CD4-positive, alpha-beta T cell treated with Interleukin-6 for 4 hours (primary cell): ENCODE measurements at places on chromosomes 1 and 21.
A peak's percentile ranks its signal among the peaks of the same experiment; 100 is the strongest.

DNA sequence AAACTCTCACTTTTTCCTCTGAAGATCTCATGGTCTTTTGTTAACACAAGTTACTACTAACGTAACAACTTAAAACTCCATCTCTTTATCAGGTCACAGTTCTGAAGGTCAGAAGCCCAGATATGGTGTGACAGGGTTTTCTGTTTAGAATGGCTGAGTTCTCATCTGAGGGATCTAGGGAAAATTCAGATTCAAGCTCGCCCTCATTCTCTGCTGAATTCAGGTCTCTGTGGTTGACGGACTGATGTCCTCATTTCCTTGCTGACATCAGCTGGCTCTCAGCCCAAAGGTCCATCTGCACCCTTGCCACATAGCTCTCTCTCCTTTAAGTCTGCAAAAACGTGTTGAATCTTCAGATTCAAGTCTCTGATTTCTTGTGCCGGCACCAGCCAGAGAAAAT, 6.1 kb upstream of the NTPCR start:
- no peak for DNase-seq

DNA sequence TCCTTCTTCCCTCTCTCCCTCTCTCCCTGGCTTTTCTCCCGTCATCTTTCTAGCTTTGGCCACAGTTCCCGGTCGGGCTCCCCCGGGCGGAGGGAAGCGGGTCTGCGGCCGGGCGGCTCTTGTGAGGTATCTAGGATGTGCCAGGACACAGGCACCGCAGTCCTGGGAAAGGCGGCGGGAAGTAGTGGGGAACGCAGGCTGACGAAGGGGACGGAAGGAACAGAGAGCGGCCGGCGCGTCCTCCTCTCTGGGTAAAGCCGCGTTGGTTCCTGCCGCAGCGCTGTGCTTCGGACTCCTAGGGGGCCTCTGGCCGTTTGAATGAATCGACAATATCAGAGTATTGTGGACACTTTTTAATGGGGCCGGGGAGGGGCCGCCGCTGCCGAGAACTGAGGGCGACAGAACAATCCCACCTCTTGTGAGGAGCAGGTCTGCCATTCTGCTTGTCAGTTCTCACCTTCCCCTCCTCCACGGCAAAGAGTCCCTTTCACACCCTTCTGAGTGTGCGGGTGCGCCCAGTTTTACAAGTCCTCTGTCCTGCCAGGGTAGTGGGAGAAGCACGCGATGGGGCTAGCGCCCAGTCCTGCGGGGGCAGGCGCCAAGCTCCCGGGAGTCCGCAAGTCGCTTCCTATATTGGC, 1.2 kb upstream of the LHX9 start:
- DNase-seq: no peak

DNA sequence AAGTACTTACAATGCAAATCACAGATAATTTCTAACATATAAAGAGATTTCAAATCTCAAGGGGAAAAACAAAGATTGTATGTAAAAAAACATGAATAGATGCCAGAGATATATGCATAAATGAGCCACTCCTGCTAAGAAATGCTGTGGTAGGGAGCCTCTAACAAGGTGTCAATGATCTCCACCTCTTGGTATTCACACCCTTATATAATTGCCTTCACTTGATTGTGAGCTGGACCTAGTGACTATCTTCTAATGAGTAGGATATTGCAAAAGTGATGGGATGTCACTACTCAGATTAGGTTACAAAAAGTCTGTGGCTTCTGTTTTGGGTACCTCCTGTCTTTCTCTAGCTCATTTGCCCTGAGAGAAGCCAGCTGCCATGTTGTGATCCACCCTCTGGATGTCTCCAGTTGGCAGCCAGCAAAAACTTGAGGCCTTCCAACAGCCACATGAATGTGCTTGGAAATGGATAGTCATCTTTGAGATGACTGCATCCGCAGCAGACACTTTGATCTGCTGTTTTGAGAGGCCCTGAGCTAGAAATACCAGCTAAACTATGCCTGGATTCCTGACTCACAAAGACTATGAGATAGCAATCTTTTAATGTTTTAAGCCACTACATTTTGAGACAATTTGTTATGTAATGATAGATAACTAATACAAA, 196.1 kb upstream of the FGGY start:
- DNase-seq: no peak

GRCh38 chr1:150187560-150187931, 37.8 kb downstream of the PLEKHO1 start:
- DNase-seq: no peak

DNA sequence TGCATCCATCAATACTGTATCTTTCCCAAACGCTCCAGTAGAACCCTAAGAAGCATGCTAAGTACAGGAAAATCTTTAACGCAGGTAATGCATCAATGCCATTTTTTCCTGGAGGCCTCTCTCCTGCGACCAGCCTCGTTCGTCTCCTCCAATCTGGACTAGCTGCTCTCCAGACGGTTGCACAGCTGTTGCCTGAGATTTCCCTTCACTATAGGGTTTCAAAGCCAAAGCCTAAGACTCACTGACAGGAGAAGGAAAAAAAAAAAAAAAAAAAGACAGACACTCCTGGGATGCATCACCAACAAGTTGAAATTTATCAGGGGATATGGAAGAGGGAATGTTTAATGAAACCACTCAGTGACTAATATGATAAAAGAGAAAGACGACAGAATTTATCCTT, 93.0 kb downstream of the APP start:
- no peak for DNase-seq

DNA sequence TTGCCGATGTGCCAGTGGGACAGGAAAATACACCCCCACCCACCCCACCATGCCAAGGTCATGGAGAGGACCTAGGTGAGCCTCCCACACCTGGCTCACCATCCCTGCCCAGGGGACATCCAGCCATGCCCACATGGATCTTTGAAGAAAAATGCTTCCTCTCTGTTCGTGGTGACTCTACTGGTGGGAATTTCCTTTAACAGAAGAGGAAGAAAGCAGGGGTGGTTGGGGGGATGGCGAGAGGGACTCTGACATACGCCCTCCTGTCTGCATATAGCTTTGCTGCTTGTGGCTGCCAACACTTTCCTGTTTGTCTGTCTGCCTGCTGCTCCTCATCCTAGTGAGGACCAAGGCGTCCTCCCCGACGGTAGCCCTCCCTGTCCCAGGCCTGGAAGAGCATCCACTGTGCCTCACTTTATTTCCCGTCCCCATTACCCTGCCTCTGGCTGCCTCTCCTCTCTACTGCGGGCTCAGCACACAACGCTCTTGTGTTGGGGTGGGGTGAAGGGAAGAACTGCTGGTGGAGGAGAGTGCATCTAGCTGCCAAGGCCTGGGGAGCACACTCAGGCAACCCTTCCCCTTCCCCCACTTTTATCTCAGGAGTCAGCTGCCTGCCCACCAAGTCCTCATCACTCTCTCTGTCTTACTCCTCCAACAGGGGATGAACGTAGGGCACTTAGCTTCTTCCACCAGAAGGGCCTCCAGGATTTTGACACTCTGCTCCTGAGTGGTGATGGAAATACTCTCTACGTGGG, 2.5 kb downstream of the SEMA4A start:
- DNase-seq: no peak

DNA sequence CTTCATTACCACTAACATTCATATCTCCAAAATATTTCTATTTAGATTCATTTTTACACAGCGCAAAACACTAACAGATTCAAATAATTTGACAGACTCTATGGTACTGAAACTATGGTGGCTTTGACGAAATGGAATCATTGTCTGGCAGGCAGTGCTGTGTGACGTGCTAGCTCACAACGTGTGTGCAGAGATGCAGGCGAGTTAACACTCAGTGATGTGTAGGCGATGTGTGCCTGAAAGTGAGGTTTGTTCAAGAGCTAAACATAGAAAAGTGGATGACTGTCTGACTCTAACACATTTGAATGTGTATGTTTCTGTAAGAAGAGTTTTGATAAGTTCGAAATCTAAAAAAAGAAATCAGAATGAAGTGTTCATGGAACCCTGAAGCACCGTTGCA, 97.7 kb downstream of the RYR2 start:
- no peak for DNase-seq

DNA sequence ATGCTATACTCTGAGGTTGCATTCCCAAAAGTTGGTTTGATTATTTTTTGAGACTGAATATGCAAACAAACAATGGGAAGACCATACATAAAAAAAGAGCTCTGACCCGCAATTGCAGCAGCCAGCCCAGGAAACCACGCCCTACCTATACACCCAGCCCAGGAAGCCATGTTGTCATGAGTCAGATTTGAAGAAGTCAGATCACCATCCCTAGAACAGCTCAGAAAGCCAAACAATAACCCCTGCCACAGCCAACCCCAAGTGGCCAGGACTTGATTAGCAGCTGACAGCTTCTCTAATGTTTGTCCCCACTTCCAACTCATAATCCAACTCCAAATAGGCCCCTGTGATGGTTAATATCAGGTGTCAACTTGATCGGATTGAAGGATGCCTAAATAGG, 621.9 kb downstream of the NPHP4 start:
- peak; percentile 40 for DNase-seq

DNA sequence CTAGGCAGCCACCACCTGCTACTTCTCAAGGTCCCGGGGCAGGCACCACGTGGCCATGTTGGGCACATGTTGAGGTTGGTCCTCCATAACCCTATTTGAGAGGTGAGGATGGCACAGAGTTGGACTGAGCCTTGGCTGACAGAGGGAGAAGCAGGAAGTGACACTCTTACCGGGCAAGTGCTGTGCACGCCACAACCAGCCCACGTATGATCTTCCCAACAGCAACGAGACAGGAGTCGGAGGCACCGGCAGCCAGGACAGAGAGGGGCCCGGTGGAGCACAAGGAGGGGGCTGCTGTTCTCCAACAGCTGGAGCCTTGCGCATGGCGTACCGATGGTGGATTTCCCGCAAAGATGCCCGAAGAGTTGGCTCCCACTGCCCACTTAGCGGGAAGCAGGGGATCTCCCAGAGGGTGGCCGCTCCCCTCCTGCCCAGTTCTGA, 3.4 kb downstream of the CLEC20A start:
- DNase-seq: no peak

DNA sequence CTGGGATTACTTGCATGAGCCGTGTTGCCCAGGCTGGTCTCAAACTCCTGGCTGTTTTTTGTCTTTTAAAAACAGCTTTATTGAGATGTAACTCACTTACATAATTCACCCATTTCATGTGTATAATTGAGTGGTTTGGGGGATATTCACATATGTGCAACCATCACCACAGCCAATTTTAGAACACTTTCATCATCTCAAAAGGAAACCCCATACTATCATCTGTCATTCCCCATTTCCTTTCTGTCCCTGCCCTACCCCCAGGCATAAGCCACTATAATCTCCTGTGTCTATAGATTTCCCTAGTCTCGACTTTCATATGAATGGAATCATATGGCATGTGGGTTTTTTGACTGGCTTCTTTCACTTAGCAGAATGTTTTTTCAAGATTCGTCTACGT, 43.3 kb downstream of the GPR137B start:
- DNase-seq: no peak

- no peak for DNase-seq
Measured at GRCh38 chr1:169906938-169907337, 13.2 kb upstream of the SCYL3 start.

GRCh38 chr1:217875229-217875628, 244.1 kb downstream of the SPATA17 start:
- no peak for DNase-seq

DNA sequence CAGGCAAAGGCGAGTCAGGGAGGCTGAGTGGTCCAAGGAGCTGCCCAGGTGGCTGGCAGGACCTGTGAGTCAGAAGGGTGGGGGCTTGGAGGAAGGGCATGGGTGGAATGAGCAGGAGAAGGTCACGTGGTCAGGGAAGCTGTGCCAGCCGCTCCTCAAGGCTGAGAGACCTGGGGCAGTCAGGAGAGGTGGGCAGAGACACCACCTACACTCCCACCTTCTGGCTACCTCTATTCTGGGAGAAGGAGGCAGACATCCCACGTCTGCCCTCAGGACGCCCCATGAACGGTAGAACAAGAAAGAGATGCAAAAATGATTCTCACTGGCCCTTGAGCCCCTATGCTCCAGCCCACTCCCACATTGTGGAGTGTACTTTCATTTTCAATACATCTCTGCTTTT, 151.8 kb upstream of the RAB4A start:
- no peak for DNase-seq

GRCh38 chr1:155070721-155071569, 7.4 kb downstream of the EFNA4 start:
- DNase-seq: peak; percentile 83

DNA sequence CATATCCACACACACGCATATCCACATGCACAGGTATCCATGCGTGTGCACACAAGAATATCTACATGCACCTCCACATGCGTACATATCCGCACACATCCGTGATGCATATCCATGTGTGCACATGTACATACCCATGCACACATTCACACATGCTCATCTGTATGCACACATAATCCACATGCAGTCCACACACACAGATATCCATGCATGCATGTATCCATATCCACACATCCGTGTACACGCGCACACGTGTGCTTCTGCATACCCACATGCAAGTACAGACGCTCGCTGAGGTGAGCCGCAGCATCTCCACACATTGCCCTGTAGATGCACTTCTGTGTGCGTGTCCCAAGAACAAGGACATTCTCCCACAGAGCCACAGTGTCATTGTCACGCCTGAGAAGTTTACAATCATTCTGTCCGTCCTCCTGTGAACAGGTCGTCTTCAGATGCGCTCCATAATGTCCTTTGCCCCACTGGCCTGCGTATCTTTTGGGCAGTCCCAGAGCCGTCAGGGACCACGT, 43.4 kb downstream of the COL18A1 start:
- DNase-seq: no peak

- DNase-seq: no peak
Measured at GRCh38 chr1:82392513-82392912, 591.8 kb downstream of the ADGRL2 start.

DNA sequence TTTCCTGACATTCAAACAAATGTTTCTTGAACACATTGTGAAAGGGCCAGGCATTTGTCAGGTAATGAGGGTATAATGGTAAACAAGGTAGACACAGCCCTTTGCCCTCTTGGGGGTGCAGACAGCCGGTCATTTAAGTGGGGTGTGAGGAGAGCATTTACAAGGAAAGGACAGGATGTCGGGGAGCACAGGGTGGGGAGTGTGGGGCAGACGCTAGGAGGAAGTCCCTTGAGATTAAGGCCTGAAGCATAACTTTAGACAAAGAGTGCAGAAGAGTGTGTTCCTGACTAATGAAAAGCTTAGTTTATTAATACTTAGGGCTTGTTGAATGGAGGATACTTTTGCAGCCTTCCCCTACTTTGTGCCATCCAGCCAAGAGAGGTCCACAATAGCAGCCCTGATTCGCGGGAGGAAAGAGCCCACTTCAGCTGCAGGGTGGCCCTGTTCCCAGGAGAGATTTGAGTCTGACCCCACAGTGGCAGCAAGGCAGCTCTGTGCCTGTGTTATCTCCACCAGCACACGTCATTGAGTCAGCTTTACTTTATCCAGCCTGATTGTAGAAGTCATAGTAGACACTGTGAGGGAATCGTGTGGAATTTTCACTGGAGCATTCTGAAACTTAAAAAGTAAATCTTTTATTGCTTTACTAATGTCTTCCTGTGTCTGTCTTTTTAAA, 35.1 kb downstream of the MPZL1 start:
- no peak for DNase-seq

DNA sequence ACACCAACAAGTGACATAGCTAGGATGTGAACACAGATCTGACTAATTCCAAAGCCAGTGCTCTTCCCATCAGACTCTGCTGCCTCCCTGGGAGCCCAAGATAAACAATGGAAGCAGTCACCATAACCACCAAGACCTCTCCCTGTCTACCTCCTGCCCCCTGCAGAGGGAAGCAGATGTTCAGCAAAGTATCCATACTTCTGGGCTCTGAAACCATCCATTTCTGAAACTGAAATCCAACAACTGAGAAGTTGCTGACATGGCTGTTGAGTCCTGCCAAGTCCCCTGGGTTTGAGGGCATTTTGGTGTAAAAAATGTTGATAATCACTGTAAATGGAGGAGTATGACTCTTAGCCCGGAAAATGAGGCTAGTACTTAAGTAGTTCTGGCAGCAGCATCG, 102.1 kb downstream of the TYW3 start:
- no peak for DNase-seq
